H9 (cell line): ENCODE measurements at places on chromosomes 7 and 10. TPM values are rescaled to one million over a fixed set of nuclear protein-coding genes. Genes with fewer than 3 reads are reported as not detected.
A peak's percentile ranks its signal among the peaks of the same experiment; 100 is the strongest.

DNA sequence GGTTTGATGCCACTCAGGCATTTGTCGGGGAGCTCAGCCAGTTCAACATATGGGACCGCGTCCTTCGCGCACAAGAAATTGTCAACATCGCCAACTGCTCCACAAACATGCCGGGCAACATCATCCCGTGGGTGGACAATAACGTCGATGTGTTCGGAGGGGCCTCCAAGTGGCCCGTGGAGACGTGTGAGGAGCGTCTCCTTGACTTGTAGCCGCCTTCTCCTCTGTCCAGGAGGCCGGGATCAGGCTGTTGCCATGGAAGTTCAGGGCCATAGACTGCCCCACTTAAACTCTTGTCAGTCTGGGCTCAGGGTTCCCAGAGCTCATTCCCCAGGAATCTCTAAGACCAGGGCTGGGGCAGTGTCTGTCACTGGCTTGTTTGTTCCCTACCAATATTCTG is 11.3 kb downstream of the NPTX2 start:
- no peaks in the 10 kb centered on the region; the same call in 1 of the 2 replicates for H3K36me3 ChIP-seq
- DNase-seq: no peak
- H3K4me1 ChIP-seq: no peaks in the 10 kb centered on the region; the same call in 1 of the 2 replicates
- no peak overlapping the region for H3K27ac ChIP-seq
- H3K27me3 ChIP-seq: no peaks in the 10 kb centered on the region

GRCh38 chr10:44010873-44011602 is 362.4 kb upstream of the ZNF32 start:
- H3K27ac ChIP-seq: no peak overlapping the region
- no peak overlapping the region for H3K4me3 ChIP-seq
- H3K27me3 ChIP-seq: no peaks in the 10 kb centered on the region
- DNase-seq: no peak
- no peaks in the 10 kb centered on the region for H3K36me3 ChIP-seq

DNA sequence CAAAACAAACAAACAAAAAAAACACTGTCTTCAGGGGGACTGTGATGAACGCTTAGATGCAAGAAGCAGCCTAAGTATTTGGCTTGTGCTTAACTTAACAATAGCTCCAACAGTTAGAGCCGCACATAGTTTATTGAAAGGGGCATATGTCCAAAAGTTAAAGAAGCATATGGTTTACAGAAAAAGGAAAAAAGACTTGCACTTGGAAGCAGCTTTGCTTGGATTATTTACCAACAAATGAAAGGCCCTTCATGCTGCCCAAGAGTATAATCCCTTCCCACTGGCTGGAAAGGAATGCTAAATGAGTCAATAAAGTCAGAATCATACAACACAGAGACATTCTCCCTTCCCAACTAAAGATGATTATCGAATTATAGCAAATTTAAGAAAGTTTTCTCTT is 77.9 kb downstream of the GLI3 start:
- no peak for DNase-seq
- H3K4me1 ChIP-seq: no peaks in the 10 kb centered on the region
- H3K4me3 ChIP-seq: no peak overlapping the region
- H3K27me3 ChIP-seq: no peaks in the 10 kb centered on the region
- H3K27ac ChIP-seq: no peak overlapping the region

- H3K4me3 ChIP-seq: no peak overlapping the region
- peaks cover 5% of the 10 kb centered on the region; the same call in 1 of the 2 replicates for H3K36me3 ChIP-seq
- H3K4me1 ChIP-seq: no peaks in the 10 kb centered on the region
- DNase-seq: no peak
Observed at GRCh38 chr7:73945022-73945421, 83.0 kb upstream of the ELN start.

DNA sequence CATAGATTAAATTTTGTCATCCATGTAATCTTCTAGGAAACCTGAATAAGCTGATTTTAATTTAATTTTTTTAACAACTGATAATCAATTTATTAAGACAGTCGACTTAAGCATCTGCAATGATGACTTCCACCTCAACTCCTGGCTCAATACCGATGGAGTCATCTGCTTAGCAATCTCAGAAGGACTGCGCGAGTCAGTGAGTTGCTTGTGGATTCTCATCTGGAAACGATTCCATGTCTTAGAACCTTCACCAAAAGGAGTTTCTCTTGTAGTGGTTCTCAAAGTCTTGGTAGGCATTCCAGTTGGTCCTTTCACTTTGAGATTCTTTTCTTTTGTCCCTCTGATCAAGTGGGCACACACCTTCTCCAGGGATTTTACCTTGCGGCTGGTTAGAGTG is 85.5 kb downstream of the XRCC2 start:
- no peak overlapping the region for H3K27ac ChIP-seq
- no peak overlapping the region for H3K4me3 ChIP-seq
- no peaks in the 10 kb centered on the region for H3K36me3 ChIP-seq
- DNase-seq: no peak
- H3K4me1 ChIP-seq: no peaks in the 10 kb centered on the region
- H3K27me3 ChIP-seq: no peaks in the 10 kb centered on the region

DNA sequence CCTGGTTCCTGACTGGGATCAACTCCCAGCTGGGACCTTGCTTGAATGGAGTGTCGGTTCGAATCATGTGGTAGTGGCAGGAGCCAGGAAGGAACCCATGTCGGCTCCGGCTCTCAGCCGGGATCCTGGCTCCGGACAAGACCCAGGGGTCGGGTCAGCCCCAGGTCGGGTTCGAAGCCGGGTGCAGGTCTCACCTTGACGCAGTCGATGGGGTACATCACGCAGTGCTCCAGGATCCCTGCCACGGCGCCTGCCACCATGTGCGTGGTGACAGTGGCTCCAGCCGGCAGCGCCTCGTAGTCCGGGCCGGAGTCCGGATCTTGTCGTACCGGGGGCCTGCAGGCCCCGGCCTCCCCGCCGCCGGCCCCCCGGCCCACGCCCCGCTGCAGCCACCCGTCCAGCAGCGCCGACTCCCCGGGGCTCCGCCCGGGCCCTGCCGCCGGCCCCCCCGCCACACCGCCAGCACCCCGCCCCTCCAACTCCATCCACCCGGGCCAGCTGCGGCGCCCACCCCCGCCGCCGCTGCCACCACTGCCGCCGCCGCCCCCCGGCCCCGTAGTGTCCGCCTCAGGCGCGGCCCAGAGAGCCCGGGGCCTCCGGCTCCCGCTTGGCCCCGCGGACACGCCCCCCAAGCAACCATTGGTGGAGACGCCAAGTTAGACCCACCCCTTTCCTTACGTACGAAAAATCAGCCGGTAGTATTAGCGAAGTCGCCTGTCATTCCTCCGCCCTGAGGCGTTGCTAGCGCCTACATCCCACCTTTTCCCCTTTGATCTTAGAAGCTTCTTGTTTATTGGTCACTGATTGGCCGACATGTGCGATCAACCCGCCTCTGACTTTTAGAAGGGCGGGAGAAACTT is at the start of gene SLC25A28:
TSS of gene SLC25A28 (minus strand) at position 589 of the 860 bp plus-strand sequence. CDS start at position 485, 104 bp downstream.
- H3K27me3 ChIP-seq: no peaks in the 10 kb centered on the region
- peak within 1 kb of the TSS; percentile 4 for H3K27ac ChIP-seq
- H3K4me1 ChIP-seq: peaks cover 5% of the 10 kb centered on the region; the same call in 1 of the 2 replicates
- peak within 1 kb of the TSS; percentile 86 for H3K4me3 ChIP-seq

GRCh38 chr7:93055543-93056107 is 62.2 kb downstream of the SAMD9 start:
- H3K4me1 ChIP-seq: no peaks in the 10 kb centered on the region
- no peaks in the 10 kb centered on the region for H3K36me3 ChIP-seq

Gene MICALL2
- total RNA-seq: 7.1 and 8.4 TPM in 2 replicates

Gene GPR26
- total RNA-seq: 0.07 and 0.09 TPM in 2 replicates

Gene CHAT
- total RNA-seq: not detected in 2 replicates
